Hepatocyte (in vitro differentiated cells): ENCODE measurements at places on chromosomes 11 and 22. TPM values are rescaled to one million over a fixed set of nuclear protein-coding genes. Genes with fewer than 3 reads are reported as not detected.
A peak's percentile ranks its signal among the peaks of the same experiment; 100 is the strongest.

XRCC6 gene
- 242 and 260 TPM in 2 replicates for polyA plus RNA-seq

CABP4 gene
- not detected in 2 replicates for polyA plus RNA-seq

DNA sequence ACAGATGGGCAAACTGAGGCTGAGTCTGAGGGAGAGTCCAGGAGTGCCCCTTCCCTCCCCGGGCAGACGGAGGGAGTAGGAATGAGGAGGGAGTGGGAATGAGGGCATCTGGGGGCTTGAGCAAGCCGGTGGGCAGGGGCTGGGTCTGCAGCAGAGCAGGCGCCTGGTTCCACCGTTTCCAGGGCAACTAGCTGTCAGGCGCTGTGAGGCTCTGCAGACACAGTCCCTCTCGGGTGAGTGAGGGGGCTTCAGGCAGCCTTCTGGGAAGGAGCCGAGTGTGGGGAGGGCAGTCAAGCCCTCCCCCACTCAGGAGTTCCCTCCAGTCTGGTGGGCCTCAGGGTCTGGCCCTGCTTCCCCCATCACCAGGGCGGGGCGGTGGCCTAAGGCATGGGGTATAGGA, 19.0 kb downstream of the TMEM258 start:
- DNase-seq: peak; percentile 68

DNA sequence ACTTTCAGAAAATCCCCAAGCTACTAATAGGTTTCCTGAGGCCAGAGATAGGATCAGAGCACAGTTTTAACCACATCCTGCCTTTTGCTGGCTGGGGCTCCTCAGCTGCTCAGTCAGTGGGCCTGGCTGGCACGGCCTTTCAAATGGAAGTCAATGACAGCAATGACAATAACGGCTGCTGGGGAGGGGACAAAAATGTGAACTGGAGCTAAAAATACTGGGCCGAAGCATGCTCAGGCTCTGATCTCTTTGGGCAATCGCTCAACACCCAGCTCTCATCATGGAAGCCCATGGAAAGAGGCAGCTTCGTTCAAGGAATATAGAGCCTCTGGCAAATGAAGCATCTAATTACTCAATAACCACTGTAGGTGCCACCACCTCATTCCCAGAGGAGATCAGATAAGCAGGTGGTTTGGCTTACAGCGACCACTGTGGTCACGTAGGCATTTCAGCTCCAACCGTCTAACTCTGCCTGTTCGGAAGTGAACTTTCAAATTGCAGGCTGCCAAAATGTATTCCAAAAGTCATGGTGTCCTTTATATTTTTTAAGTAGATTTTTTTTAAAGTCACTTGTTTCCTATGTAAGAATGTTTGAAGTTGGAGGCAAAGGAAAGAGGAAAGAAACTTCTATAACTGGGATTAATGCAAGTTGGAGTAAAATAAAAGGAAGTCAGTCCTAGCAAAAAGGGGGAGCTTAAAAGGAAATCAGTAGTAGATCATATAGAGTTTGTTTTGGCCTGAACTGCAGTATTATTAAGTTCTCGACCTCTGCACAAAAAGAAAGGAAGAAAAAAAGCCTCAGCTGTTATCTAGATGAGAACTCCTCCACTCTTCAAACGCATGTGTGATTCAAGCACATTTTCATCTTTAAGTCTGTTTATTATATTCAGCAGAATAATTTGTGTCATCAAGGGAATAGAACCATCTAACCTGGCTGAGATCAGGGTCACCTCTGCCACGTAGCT, 14.1 kb downstream of the WT1 start:
- no peak for DNase-seq

DNA sequence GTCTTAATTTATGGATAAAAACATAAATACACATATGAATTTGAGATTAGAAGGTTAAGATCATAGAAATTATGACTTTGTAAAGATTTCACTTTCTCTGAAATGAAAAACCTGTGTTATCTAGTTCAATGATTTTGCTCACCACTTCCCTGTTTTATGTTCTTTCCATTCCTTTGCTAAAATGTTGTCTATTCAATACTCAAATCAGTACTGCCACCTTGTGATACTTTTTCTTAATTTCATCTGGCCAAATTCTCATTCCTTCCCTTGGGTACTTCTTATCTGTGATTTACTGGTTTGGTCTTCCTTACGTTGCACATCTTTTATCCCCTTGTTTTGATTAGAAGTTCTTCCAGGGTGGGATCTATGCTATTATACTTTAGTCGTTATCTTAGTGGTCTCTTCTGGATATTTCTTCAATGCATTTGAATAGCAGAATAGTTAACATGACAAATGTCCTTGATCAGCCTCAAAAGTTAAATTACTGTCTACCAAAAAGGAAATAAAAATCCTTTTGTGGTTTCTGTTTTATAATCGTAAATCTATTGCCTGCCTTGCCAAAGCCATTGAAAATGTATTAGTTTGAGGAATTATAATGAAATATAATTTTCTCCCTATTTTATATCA, 197.0 kb downstream of the PGR start:
- peak; percentile 17 for DNase-seq
